ENCODE measurements at places on chromosomes 11 and 22.

- DNase-seq = no peak
These were observed 96.6 kb downstream of the BCR start for GRCh38 chr22:23276656-23277582.

DNA sequence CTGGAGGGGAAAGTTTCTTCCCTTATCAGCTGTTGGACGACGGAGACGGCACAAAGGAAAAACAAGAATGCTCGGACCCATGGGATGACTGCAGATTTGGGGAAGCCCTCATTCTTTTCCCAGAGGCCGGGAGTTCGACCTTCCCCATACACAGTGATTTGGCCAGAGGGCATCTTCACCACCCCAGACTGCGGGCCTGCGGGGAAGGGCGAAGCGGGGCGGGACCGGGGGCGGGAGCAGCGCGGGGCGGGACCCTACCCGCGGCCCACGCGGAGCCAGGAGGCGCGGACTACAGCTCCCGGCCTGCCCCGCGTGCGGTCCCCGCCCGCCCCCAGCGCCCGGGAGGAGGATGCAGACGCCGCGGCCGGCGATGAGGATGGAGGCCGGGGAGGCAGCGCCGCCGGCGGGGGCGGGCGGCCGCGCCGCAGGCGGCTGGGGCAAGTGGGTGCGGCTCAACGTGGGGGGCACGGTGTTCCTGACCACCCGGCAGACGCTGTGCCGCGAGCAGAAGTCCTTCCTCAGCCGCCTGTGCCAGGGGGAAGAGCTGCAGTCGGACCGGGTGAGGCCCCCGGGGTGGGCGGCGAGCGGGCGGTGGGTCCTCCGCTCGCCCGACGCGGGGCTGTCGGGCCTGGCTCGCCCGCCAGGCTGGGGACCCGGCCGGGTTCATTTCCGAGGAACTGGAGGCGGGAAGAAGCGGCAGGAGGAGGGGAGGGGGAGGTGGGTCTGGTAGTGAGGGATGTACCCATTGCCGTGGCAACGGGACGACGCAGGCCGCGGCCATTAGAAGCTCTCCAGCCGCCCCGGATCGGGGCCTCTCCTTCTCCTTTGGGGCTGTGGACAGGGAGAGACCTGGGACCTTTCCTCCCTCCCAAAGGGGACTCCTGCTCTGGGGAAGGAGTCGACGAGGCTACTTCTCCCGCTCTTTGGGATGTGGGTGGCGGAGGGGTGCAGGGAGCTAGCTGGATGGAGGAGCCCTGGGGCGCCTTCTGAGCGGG is at the start of gene KCTD17:
KCTD17 (plus strand) TSS at position 352 of the 995 bp plus-strand sequence; CDS start at position 371, 19 bp downstream.
- DNase-seq = no peak

- no peak for DNase-seq
These were observed 41.1 kb downstream of the KCNC1 start for GRCh38 chr11:17775507-17776211.

- no peak for DNase-seq
These were observed 4.1 kb upstream of the TBX1 start for GRCh38 chr22:19756288-19757128.

DNA sequence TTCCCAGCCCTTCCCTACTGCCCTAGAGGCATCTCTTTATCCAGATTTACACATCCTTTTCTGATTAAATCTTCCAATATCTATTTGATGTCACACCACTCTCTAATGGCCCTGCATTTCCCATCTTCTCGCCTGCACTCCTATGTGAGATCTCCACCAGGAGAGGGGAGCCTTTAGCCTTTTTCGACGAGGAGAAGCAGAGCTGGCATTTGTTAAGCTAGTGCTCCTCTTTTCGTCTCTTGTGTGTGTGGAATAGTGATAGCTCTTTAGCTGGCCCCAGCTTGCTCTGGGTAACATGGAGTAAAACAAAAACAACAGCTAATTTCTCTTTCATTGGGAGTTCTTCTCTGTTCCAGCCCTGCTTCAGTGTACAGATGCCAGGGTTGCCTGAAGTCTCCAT is 536.5 kb downstream of the NTM start:
- no peak for DNase-seq

GRCh38 chr22:36881504-36882245 is 20.9 kb downstream of the NCF4 start:
- DNase-seq = no peak

DNA sequence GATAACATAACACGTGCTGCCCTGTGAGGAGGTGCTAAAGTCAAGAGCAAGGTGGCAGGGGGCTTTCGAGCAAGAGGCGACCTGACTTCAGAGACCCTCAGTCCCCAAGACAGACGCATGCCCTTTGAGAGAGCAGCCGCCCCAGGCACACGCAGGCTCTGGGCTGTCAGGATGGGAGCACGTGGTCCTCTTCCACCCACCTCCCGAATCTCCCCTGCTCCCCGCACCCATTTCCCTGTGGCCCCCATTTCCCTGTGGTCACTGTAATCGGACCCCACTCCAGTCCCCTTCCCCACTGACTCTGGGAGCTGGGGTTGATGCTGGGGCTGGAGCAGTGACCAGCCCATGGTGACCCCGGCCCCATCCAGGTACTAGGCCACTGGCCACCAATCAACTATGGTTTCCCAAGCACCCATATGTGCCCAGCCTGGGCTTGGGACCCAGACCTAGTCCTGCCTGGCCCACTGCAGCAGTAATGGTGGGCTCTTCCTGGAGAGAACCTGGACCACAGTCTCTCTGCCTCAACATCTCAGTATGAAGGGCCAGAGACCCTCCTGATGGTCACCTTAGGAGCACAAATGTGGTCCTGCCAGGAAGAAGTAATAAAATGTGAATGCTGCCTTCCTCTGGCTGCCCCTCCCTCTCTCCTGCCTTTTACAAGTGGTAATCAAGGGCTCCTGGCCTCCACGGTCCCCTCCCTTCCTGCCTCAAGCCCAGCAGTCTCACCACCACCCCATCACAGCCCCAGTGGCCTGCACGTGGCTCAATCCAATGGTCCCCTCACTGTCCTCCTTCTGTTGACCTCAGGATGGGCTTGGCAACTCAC is 39.0 kb downstream of the IGLL5 start:
- DNase-seq = no peak

DNA sequence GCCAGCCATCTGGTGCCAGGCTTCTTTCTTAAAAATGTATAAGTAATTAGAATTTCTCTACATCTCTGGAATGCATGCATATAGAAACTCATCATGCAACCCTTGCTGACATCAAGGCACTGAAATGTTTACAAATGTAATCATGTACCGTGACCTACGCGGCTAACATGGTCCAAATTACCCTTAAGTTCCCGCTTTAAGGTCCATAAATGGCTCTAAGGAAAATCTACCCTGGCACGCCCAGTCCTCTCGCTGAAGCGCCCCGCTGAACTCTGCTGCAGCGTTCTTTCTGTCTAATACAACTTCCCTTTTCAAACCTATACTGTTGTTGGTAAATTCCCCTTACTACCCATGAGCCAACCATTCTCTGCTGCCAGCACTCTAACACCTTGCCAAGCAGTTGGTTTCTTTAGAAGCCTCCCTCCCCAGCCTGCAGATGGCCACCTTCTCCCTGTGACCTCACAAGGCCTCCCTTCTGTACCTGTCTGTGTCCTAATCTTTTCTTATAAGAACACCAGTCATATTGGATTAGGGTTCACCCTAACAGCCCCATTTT is 13.5 kb upstream of the HMOX1 start:
- DNase-seq = no peak

DNA sequence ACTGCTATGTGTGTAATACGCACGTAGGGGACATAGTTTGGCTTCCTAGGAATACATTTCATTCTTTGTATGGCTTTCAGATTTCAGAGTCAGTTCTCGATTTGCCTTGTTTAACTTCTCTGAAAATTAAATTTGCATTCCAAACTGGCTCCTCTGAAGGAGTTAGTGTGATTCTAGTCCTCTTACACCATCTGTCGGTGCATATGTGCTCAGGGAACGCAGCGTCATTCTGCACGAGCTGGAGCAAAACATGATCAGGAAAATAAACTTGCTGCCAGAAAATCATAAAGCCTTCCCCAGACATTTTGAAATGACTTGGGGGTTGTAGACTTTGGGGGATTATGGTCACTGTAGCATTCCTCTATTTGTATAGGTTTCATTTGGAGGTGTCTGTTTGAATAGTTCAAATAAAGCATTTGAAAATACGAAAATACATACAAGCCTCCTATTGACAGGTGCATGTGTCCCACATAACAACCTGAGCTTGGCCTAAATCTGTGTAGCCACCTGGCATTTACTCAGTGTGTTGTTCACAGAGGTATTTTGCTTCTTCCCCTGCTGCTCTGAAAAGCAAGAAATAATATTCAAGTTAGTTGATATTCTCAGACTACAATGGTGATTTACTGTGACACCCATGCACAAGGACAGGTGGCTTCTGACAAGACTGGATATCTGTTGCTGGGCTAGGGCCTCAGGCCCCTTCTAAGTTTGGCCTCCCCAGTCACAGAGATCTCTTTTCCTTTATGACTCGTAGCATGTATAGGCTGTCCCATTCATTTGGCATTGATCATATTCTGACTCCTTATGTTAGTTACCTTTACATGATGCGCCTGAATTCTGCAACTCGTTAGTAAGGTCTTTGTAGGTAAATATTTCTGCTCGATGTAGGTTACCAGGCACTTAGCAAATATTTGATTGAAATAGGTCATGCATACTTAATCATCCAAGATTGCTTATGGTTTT is 81.6 kb upstream of the SORL1-AS1 start:
- DNase-seq = no peak

DNA sequence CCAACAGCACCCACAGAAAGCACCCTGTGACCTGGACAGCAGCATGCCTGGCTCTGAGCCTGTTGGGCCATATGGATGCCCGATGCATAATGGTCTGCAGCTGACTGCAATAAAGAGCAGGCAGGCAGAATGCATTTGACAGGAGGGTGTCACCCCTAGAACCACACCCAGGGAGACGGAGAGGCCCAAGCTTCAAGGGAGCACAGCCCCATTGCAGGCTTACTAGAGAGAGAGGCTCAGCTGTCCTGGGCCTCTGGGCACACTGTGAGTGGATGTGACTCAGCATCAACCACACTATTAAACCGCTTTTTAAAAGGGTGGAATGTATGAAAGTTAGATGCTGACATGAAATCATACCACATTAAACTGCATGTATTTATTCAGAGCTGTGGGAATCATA is 365.3 kb downstream of the CTTN start:
- no peak for DNase-seq

DNA sequence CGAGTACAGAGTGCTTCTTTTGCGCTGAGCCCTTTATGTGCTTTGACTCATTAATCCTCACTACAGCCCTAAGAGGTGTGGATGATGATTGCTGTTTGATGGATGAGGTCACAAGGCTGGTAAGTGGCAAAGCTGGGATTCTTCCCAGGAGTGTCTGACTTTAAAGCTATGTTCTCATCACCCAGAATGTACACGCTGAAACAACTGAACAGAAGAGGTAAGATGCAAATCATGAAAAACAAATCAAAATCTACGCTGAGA is 37.7 kb upstream of the CREB3L1 start:
- no peak for DNase-seq

DNA sequence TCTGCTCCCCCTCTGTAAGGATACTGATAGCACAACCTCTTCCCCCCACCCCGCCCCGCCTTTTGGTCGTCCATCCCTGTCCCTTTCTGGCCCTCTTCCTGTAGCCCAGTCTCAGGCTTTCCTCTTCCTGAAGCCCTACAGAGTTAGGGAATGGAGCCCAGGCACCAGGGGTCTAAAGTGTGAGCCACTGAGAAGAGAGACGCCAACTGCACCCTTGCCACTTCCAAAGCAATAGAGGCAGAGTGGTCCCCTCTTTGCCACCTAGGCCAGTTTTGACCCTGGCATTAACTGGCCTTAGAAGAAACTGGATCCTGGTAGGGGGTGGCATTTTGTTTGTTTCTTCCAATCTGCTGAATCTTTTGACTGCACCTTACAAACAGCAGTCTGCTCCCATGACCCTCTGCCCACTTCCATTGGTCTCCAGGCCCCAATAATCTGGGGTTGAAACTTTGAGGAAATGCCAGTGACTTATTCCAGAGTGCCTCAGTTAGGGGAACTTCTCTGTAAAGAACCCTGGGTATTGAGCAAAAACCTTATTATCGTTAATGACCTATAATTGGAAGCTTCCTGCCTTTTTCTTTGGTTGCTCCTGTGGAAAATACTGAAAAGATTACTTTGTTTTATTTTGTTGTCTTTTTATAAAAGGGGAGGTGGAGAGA is 9.7 kb upstream of the GRK2 start:
- no peak for DNase-seq

DNA sequence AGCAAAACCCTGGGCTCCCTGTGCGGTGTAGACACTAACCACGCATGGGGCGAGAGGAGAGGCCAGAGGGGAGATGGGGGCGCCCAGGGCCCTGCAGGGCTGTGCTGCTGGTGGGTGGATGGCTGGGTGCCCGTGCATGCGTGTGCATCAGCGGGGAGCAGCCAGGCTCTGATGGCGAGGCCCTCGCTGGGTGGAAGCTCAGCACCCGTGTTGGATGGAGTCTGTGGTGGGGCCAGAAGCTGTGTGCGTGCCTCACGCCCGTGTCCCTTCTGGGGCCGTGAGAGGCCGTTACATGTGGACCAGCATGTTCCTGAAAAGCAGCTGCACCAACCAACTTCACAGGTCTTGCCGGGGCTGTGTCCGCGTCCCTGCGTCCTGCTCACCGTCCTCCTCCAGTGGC is 33.4 kb downstream of the MUC6 start:
- DNase-seq = no peak

DNA sequence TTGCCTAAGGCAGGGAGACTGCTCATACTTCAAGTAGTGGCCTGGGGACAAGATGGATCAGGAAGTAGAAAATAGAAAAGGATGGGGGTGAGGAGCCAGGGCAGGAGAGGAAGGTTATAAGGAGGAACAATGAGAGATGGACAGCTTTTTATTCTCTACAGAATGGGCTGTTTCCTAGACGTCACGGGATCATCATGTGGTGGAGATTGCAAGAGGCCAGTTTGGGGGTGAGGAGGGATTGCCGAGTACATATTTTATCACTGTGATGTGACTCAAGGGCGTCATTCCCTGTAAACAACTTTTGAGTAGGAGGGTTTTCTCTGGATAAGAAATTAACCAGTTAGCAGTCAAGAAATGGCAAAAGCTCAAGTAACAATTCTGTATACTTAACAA is 406.3 kb downstream of the ETS1 start:
- DNase-seq = no peak

GRCh38 chr11:78061088-78061920 is 2.4 kb upstream of the THRSP start:
- DNase-seq = no peak

GRCh38 chr22:33299245-33299956 is 241.2 kb upstream of the SYN3 start:
- DNase-seq = no peak

GRCh38 chr11:61061081-61061826 is 41.0 kb upstream of the CD5 start:
- no peak for DNase-seq
